ENCODE measurements at places on chromosomes 16 and 17.

GRCh38 chr17:956905-957304, 22.7 kb downstream of the NXN start:
- no peak for DNase-seq

DNA sequence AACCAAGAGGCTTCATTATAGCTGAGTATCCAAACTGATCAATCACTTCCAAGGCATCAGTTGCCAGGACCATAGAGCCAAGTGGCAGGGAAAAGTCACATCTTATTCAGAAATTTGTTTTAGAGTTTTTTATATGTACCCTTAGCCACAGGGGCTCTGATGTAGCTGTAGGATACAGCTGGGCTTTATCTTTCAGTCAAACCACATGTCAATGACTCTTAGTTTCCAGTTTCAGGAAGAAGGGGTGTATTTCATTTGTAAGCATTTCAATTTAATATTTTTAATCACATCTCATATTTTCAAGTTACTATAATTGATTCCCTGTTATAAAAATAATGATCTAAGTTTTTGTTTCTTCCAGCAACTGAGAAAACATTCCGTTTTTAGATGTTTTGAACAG, 2.9 kb upstream of the FLCN start:
- no peak for DNase-seq

DNA sequence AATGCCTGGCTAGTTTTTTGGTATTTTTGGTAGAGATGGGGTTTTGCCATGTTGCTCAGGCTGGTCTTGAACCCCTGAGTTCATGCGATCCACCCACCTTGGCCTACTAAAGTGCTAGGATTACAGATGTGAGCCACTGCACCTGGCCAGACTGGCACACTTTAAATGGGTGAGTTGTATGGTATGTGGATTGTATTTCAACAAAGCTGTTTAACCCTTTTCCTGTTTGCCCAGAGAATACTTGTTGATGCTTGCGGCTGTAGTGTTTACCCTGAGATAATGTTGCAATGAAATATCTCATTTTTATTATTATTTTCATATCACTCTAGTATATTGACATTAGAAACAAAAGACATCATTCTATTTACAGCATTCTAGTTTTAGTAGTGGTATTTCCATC, 17.1 kb upstream of the TMEM94 start:
- DNase-seq: no peak

GRCh38 chr16:69471121-69471520, 46.7 kb downstream of the CYB5B start:
- no peak for DNase-seq

GRCh38 chr17:28970879-28971278, 19.6 kb upstream of the PHF12 start:
- DNase-seq: peak; percentile 40

- no peak for DNase-seq
Observed at GRCh38 chr16:78292844-78293380, 193.5 kb downstream of the WWOX start.

DNA sequence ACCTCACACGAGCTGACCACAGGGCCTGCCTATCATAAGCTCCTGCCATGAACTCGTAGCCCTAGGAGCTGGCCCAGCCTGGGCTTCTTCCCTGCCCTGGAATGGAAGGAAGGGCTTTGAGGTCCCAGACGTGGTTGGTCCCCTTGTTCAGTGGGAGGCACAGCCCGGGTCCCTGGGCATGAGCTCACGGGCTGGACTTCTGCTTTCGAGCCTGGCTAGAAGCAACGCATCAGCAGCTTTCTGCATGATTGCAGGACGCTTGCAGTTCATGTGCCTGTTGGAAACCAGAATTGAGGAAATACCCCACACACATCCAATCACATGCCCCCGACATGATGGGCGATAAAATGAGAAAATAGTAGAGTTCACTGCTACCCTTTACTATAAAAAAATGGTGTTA, 293.3 kb downstream of the MAF start:
- DNase-seq: no peak

DNA sequence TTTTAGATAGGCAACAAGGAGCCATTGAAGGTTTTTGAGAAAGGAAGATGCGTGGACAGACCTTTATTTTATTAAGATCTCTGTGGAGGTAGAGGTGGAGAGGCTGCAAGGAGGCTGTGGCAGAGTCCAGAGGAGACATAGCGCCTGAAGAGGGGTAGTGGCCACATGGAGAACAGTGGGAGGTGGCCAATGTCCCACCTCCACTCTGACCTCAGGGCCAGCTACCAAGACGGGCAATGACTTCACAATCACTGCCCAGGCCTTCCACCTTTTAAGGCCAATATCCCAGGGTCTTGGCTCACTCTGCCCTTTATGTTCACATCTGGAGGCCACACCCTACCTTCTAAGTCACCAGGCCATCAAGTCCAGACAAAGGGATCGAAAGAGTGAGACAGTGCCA, at the start of gene C16orf78:
Gene C16orf78 (plus strand): TSS at position 301 of the 400 bp plus-strand sequence. CDS start 136 bp downstream, outside the sequence.
- no peak for DNase-seq

DNA sequence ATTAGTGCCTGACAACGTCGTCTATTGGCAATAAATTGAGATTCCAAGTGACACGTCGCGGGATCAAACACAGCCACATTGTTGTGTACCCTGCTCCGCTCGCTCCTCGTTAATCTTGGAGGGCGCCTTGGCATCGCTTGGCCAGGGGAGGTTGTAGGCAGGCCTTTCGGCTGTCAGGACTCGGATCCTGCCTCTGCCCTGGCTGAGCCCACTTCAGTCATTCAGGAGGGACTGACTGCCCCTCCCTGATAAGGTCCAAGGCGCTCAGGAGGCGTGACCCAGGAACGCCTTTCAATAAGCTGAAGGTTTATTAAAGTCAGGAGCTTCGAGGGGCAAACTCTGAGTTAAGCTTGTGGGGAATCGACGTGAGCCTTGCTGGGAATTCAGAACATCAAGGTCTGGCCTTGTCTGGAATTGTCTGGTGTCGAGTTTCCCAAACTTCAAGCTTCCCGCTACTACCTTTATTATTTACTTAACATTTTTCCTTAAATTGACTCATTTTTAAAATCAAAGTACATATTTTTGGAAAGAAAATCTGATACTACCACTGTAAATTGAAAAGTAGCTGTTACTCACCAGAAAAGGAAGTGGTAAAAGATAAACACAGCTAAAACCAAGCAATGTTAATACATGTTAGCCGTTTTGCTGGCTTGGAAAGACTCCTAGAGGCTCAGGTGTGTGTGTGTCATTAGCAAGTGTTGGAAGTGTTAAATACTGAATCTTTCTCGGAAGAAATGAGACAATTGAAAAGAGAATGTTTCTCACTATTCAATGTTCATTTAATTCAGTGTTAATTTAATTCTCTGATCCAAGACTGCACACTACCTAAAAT, 5.3 kb upstream of the IRX3 start:
- no peak for DNase-seq

DNA sequence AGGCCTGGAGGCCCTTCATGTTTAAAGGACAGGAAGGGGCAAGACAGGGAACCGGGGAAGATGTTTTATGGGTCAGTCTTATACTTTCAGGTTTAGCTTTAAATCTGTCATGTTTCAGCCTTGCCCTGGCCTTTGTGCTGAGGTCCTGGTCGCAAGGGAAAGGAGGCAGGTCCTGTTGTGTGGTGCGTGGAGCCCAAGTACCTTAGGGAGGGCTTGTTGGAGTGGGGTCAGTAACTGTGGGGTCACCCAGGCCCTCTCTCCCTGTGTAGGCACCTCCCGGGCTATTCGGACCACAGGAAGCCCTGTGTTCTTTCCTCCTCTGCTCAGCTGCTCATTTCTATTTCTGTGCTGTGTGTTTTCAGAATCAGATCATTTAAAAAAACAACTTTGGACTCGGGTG, 42.7 kb downstream of the MPRIP start:
- DNase-seq: no peak

DNA sequence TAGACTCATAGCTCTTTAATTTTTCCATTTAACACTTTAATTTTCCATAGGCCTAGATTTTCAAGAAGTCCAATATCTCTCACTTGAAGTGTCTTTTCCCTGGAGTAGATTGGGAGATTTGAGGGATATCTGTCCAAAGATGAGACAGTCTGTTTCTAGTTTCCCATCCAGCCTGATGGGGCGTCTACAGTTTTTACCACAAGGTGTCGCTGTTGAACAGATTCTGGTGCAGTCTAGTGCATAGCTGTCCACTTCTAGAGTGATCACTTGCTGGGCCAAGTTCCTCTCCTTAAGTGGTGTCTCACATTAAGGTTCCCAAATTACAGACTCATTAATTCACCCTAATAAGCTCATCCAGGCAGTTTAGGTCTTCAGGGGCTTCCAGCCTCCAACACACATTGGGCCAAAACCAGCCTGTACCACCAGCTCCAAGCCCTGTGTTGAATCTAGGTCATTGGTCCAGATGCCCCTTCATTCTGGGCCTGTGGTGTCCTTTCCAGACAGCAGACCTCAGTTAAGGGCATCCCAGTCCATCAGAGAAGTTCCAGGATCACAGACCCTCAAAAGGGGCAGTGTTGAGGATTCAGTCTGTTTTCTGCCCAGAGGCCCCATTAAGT, 9.4 kb downstream of the SNX20 start:
- DNase-seq: no peak

- peak; percentile 14 for DNase-seq
Observed at GRCh38 chr16:54933281-54934011, 2.8 kb downstream of the IRX5 start.

DNA sequence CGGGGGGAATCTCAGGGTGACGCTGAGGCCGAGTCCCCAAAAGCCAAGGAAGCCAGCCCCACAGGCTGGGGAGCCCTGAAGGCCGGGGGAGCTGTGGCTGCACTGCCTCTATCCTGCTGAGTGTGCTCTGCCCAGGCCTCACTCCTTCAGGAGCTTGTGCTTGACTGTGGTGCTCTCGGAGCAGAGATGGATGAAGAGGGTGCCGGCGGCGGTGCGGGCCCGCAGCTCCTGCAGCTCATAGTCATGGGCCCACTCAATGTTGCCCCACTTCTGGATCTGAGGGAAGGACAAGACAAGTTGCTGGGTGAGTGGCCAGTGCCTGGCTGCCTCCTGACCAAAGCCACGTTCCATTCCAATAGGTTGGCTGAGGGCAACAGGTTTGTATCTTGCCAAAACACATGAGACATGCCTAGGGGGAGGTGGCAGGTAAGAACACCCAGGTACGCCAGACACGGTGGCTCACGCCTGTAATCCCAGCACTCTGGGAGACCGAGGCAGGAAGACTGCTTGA, 20.5 kb downstream of the ATPAF2 start:
- DNase-seq: no peak

DNA sequence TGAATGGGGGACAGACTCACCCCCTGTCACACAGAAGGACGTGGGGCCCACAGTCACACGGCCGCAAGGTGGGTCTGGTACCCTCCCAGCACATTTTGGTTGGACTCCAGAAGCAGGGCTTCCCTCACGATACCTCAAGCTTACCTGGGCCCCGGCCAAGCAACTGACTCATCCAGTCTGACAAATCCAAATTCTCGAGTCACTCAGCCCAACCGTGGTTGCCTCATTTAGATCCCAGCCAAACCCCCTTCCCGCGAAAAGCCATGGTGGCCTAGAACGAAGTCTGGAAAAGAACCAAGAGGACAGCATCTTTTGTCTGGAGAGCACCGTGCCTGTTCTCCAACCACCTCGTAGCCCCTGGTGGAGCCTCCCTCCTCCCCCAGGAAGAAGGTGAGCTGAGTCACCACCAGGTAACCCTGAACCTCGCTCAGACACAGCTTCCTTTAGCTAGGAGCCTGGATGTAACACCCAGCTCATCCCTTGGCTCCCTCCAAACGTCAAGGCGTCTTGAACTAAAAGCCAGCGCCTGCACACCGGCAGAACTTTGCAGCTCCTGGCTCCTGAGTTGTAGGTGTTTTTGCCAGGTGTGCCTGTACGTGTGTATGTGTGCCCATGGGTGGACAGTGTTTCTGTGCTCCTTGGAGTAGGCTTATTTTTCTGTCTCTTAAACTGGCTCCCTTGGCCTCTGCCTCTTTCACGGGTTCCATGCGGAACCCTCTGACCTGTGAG, 78.9 kb downstream of the CMIP start:
- no peak for DNase-seq

- DNase-seq: no peak
Observed at GRCh38 chr16:89257757-89258465, 40.4 kb downstream of the ZNF778 start.

- peak; percentile 96 for DNase-seq
Observed at GRCh38 chr17:2416010-2416734, 15.3 kb upstream of the MNT start.

DNA sequence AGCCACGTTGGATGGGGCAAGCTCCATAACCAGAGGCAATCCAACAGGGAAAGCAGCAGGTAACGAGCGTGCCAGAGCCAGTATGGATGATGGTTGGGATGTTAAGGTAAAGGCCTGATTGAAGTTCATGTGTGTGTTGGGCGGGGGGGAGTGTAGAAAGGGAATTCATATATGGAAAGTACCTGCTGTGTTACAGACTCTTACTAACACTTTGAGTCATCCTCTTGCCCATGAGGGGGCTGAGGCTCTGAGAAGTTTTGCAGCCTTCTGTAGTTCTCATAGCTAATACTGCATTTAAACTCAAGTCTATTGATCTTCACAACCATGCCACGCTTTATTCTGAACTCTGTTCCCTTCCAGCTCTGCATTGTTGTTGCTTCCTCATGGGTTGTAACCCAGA, 28.5 kb downstream of the SYCE1L start:
- no peak for DNase-seq

DNA sequence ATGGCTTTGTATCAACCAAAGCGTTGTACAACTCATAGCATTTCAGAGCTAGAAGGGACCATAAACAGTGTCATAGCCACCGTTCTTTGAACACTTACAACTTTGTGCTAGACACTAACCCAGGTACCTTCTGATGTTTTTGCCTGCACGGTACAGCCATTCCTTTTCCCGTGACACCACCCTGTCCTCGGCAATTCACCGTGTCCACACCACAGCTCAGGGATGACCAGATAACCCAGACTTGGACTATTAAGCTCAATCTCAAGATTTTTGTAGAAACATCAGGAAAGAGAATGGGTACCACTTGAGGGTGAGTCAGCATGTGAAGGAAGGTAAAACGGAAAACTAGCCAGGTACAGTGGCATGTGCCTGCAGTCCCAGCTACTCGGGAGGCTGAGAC, 9.8 kb upstream of the CBFB start:
- no peak for DNase-seq

All from tongue (tissue), 3 donors.